CMK (cell line): ENCODE measurements at places on chromosomes 1 and 21.

DNA sequence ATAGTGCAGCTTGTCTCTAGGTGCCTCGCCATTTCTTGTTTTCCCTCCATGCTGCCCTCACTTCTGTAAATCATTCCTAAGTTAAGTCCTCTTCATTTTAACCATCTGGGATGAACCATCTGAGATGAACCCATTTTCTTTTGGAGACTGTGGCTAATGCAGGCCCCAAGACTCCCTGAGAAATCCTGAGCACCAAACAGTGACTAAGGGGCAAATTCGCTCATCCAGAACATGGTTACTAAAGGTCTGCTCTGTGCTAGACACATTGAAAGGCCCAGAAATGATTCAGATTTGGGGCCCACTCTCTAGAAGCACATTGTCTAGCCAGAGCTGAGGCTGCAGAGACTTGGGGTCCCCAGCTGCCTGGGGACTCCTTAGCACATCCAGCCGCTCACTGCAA lies 151.9 kb upstream of the CTTNBP2NL start:
- no peak for DNase-seq

- no peak for DNase-seq
These were observed 575.9 kb downstream of the USP25 start for GRCh38 chr21:16305686-16306085.

GRCh38 chr1:100979631-100980030 lies 46.0 kb downstream of the DPH5 start:
- DNase-seq = no peak

DNA sequence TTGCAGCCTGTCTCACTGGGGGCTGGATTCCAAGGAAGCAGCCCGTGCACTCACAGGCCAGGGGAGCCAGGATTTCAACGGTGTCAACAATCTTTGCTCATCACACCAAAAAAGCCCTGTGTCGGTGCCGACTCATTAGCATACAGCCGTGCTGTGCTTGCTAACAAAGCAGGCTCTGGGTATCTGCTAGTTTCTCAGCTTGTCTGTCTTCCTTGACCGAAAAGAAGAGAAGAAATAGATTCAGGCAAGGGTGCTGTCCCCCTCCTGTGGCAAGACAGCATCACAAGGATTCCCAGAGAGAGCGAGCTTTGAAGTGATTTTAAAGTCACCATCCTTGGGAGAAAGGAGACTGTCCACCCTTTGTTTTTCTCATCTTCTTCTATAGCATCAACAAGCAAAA lies 214.7 kb downstream of the SDCCAG8 start:
- DNase-seq = no peak

DNA sequence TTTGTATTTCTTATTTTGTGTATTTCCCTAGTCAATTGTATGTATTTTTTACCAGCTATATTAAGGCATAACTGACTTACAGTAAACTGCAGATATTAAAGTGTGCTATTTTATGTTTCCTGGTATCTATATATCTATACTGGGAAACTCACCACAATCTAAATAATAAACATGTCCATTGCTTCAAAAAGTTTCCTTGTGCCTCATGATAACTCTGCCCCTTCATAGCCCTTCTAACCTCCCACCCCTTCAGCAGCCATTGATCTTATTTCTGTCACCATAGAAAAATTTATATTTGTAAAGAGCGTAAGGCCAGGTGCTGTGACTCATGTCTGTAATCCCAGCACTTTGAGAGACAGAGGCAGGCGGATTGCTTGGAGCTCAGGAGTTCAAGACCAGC lies 9.3 kb upstream of the RRP15 start:
- DNase-seq = no peak

DNA sequence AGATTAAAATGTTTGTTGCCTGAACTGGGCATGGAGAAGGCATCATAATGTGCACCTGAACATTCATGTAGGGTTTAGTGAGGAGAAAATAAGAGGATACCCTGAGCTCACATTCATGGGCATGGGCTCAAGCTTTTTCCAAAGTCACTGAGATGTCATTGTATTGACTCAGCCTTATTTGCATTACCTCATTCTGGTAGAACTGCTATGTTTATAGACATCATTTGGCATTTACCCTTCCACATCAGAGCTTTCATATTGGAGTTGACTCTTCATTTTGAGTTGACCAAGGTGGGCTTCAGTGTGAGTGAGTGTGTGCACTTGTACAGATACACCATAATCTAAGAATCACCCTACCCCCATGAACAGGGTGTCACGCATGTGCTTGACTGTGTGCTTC lies 143.2 kb downstream of the PBX1 start:
- no peak for DNase-seq

GRCh38 chr1:192724670-192725069 lies 84.2 kb upstream of the RGS2 start:
- no peak for DNase-seq
